ENCODE measurements at places on chromosomes 16 and 17. TPM values are rescaled to one million over a fixed set of nuclear protein-coding genes. Genes with fewer than 3 reads are reported as not detected.

GRCh38 chr16:86219655-86220445 is 290.5 kb upstream of the FOXF1 start:
- DNase-seq, result peak; percentile 51
- no peaks in the 10 kb centered on the region for H3K36me3 ChIP-seq
- H3K27ac ChIP-seq, result no peak overlapping the region
- no peak overlapping the region for H3K4me3 ChIP-seq

CDYL2 gene
- 2.2 TPM for total RNA-seq

TPSD1 gene
- not detected for total RNA-seq

DNA sequence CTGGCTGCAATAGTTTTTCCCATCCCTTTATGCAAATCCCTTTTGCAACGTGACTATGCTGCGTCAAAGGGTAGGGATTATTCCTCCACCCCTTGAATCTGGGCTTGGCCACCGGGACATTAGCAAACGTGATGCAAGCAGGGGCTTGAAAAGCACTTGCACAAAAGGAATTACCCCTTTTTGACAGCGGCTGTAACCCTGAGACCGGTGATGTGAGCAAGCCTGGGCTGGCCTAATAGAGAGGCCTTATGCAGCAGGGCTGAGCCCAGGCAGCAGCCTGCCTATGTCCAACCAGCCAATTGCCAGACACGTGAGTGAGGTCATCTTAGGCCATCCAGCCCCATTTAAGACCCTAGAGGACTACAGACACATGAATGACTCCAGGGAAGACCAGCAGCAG is 30.4 kb upstream of the PAFAH1B1 start:
- DNase-seq, result no peak
- H3K4me1 ChIP-seq, result no peaks in the 10 kb centered on the region
- no peak overlapping the region for H3K4me3 ChIP-seq

GRCh38 chr17:2949469-2950044 is 113.8 kb downstream of the OR1D5 start:
- H3K4me3 ChIP-seq, result no peak overlapping the region
- H3K27me3 ChIP-seq, result no peaks in the 10 kb centered on the region
- DNase-seq, result peak; percentile 78
- peaks cover 4% of the 10 kb centered on the region for H3K4me1 ChIP-seq
- no peaks in the 10 kb centered on the region for H3K36me3 ChIP-seq

DNA sequence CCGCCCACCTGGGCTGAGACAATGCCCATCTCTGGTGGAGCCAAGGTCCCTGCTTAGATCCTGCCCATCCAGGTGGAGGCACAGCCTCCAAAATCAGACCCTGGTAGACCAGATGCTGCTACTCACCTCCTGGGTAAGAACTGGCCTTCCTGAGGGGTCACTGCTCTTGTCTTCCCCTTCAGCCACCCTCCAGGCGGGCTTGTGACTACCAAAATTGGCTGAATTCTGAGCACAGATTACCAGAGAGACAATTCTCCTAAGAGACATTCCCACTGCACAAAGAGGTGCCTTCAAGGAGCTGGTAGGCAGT is 10.9 kb downstream of the MMP2 start:
- H3K4me1 ChIP-seq, result peaks cover 35% of the 10 kb centered on the region
- peaks cover 37% of the 10 kb centered on the region for H3K36me3 ChIP-seq
- no peaks in the 10 kb centered on the region for H3K27me3 ChIP-seq

GRCh38 chr17:19275457-19276127 is 38.4 kb downstream of the EPN2 start:
- H3K27ac ChIP-seq, result peak overlapping the region; percentile 27
- H3K27me3 ChIP-seq, result no peaks in the 10 kb centered on the region
- no peak overlapping the region for H3K4me3 ChIP-seq
- H3K4me1 ChIP-seq, result peaks cover 49% of the 10 kb centered on the region

TSPAN10 gene
- total RNA-seq, result 1.7 TPM

GRCh38 chr17:8256291-8256690 is 7.2 kb downstream of the PFAS start:
- H3K27me3 ChIP-seq, result no peaks in the 10 kb centered on the region
- no peak overlapping the region for H3K27ac ChIP-seq
- peaks cover 10% of the 10 kb centered on the region for H3K36me3 ChIP-seq
- H3K4me1 ChIP-seq, result no peaks in the 10 kb centered on the region
- H3K4me3 ChIP-seq, result no peak overlapping the region

GRCh38 chr17:47774331-47774730 is 41.3 kb downstream of the TBX21 start:
- H3K27ac ChIP-seq, result no peak overlapping the region
- no peaks in the 10 kb centered on the region for H3K4me1 ChIP-seq
- peaks cover 2% of the 10 kb centered on the region for H3K36me3 ChIP-seq
- peaks cover 39% of the 10 kb centered on the region for H3K27me3 ChIP-seq
